ENCODE measurements at places on chromosomes 2 and 18. TPM values are rescaled to one million over a fixed set of nuclear protein-coding genes. Genes with fewer than 3 reads are reported as not detected.
A peak's percentile ranks its signal among the peaks of the same experiment; 100 is the strongest.

FSHR gene
- not detected for polyA plus RNA-seq

MLPH gene
- polyA plus RNA-seq = not detected

SLC11A1 gene
- 0.32 TPM for polyA plus RNA-seq

SKOR2 gene
- not detected for polyA plus RNA-seq

FNDC4 gene
- not detected for polyA plus RNA-seq

CYP27C1 gene
- not detected for polyA plus RNA-seq

ALPG gene
- polyA plus RNA-seq = not detected

DNA sequence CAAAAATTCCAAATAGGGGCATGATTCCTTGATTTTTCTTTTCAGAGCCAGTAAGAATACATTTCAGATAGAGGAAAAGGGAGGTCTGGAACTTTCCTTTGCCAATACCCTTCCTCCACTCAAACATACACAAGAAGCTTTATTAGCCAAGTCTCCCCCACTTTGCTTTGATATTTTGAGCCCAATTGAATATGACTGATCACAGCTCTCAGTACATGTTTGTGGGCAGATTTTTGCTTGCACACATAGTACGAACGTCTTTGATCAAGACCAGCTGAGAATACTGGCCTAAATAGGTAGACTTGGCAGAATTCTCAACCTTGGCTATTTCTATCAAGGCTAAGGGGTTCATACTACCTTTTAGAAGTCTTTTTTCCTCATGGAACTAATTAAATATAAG, 148.8 kb upstream of the PGAP1 start:
- DNase-seq = no peak

DNA sequence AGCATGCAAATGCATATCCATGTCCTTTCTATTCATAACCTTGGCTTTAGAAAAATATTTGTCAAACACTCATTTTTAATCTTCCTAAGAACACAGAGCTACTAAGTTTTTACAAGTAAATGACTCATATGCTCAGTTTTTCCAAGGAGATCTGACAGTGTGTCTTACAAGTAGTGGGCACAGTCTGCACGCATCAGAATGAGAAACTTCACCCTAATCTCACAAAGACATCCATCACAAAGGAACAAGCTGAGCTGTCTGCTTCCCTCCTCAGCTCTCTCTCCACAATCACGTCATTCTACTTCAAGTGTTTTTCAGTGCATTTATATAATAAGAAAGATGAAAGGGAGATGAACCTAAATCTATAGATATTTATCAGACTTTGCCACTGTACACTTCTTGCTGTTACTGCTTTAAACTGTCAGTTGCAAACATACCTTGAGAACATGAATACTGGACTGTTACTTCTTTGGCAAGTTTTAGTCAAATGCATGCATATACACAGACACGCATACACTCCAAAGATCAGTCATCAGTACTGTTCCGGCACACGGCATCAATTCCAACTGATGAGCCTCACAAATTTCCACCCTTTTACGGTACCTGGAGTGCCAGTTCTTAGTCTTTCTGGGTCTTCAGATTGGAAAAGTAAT, 75.7 kb downstream of the RBMS1 start:
- DNase-seq = no peak

DNA sequence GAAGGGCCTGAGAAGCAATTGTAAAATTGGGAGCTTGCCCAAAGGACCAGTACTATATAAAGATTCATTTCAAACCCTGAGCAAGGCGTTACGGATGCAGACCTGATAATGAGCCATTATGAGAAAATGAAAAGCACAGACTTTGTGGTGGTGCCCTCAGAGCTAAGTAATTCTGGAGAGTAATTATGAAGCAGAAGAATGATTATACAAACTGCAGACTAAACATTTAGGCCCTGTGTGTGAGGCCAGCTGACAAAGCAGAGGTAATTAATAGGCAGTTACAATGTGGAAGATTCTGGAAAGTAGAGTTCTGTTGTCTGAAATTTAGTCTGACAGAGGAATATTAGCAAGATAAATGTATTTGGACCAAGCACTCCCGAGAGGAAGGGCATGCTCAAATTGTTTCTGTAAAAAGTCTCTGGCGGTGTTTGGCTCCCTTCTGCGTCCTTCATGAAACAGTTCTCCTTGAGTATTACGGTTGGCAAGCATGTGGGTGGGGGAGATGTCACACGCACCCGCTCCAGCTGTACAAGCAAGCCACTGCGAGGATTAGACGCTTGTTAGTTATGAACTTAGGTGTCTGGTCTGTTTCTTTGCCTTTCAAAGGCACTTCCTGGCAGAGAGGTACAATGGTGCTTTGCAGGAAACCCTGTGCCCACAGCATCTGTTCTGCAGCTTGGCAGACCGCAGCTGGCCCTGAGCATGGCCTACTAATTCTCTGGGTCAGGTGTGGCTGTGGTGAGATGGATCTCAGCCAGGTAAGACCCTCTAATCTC, 45.5 kb downstream of the CDC42EP3 start:
- DNase-seq = peak; percentile 75

DNA sequence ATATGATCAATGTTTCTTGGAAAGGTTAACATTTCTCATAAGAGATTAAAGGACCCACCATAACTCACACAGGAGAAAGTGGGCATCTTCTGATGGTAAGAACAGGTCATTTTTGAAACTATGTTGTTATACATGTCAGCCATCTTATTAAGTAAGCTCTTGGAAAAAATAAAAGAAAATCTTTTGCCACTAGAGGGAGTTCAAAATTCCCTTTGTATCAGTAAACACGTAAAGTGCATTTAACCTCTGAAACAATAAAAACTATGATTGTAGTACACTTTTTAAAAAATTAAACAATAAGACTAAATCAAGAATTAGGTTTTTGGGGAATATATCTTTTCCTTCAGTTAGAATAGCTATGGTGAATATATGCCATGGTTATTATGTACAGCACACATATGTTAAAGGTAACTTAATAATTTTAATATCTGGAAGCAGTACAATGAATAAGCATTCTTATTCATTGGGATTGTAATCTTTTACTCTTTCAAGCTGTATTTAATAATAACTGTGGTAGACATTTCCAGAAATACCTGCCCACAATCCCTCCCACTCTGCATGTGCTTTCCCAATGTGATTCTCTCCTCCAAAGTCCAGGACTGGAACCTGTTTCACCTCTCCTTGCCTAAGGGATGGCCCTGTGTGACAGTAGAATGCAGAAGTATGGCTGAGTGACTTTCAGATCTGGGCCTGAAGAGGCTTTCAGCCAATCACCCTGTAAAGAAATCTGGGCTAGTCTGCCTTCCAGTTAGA, 64.2 kb downstream of the RBMS1 start:
- peak; percentile 58 for DNase-seq

GRCh38 chr2:23460228-23460627, 75.2 kb downstream of the KLHL29 start:
- no peak for DNase-seq

DNA sequence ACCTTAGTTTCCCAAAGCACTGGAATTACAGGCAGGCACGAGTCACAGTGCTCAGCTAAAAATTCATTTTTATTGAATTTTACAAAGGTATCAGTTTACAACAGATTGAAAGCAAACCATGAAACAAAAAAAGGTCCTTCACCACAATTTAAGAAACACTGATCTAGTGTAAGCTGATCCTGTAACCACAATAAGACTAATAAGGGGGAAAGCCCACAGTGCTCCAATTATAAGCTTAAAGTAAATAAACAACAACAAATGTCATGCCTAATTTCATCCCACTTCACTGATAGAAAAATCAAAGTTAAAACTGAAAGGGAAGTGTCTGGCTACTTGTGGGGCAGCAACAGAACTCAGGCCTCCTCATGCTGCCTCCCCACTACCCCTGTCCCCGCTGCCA, 49.2 kb downstream of the ICA1L start:
- DNase-seq = no peak

DNA sequence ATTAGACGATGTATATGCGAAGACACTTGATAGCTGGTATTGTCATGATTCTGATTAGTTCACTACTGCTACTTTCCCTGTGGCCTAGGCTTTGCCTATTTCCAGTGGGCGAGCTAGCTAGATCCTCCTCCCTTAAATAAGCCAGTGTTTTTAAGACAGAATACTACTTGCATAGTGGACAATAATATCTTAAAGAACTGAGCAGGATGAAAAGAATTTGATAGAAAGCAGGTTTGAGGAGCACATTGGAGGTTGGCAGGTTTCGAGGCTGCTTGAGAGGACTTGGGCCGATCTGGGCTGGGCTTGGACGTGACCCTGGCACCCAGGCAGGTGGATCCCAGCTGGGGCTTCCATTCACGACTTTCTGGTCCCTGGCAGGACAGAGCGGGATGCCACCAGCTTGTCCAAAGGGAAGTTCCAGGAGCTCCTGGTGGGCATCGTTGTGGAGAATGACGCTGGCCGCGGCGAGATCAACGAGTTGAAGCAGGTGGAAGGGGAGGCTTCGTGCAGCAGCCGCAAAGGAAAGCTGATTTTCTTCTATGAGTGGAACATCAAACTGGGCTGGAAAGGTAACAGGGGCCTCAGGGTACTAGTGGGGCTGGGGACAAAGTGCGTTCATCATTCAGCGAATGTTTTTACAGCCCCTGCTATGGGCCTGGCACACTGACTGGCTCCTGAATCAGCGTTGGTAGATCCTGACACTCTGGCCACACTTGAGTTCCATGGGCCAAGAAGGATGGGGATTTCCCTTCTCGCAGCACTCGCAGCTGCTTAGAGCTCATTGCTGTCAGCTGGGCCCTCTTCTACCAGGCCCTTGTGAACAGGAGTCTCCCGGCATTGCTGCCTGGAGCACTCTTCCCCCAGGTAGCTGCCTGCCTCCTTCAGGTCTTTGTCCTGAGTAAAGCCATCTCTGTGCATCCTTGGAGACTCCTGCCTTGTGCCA, 16.9 kb downstream of the C2orf74 start:
- no peak for DNase-seq

- DNase-seq = no peak
These were observed 50.3 kb downstream of the NCK2 start for GRCh38 chr2:105794926-105795574.

DNA sequence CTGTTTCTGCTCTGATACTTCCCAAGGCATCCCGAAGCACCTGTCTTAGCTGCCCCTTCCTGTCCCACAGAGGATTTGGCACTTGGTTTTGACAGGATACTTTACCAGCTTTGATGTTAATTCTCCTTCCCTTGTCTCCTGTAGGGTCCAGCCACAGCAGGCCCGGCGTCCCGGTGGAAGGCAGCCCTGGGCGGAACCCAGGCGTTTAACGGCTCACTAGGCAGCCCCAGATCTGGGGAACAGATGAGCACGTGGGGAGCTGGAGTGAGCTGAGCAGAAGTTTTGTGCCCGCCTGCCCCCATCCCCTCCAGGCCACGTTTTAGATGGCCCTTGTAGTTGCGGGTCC, 11.4 kb downstream of the ANKRD23 start:
- DNase-seq = no peak

DNA sequence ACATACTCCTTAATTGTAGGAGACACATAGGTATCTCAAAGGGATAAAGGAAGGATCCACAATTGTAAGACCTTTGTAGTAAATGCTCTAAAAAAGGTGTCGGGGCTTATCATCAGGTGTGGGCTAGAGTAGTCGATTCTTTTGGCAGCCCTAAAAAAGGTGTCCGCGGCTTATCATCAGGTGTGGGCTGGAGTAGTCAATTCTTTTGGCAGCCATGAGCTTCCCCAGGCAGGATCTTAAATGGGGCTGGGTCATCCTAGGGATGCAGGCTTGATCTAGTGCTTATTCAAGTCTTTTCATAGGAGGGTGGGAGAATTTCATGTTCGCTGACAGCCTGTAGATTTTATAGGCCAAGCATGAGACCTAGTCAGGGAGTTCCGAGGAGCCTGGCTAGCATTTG, 406.4 kb upstream of the VWC2L start:
- DNase-seq = no peak

DNA sequence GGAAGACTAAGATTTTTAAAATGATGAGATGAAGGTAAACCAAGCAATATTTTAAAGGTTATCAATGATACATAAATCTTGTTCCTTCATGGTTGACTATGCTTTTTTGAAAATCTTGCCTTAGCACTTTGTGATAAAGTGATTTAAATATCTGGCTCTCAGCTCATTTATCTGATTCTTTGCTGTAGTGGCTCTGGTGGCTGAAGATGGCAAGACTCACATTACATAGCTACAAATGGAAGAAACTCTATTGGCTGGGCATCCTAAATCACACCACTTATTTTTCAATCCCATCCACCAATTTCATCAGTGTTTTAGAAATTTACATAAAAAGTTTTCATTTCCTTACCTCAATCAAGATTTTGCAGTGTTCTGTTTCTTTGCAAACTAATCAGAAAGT, 16.6 kb upstream of the APCDD1 start:
- DNase-seq = no peak

DNA sequence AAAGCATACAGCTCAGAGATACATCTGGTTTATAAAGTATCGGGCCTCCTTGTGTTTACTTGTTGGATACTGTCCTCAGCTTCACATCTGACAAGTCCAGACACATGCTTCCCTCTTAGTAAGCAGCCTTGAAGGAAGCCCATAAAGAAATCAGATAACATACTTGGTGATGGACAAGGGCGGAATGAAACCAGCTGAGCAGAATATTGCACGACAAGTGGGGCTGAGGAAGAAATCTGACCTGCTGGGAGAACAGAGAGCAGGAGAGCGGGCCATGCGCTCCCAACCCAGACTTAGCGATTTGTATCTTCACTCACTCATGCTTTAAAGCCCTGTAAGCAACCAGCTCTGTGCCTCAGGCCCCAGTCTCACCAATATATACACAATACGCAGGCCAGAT, 208.4 kb downstream of the CDH20 start:
- DNase-seq = no peak

DNA sequence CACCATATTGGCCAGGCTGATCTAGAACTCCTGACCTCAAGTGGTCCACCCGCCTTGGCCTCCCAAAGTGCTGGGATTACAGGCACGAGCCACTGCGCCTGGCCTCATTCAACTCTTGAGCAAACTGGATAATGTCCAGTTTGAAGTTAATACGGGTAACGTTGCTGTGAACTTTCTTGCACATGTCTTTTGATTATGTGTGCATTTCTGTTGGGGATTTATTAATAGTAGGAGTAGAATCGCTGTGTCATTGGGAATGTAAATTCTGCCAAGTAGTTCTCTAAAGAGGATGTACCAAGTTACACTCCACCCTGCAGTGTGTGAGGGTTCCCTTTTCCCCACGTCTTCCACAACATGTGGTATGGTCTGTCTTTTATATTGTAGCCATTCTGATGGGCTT, 6.2 kb downstream of the IMPA2 start:
- no peak for DNase-seq

- no peak for DNase-seq
These were observed 27.3 kb downstream of the RFTN2 start for GRCh38 chr2:197647961-197648690.

DNA sequence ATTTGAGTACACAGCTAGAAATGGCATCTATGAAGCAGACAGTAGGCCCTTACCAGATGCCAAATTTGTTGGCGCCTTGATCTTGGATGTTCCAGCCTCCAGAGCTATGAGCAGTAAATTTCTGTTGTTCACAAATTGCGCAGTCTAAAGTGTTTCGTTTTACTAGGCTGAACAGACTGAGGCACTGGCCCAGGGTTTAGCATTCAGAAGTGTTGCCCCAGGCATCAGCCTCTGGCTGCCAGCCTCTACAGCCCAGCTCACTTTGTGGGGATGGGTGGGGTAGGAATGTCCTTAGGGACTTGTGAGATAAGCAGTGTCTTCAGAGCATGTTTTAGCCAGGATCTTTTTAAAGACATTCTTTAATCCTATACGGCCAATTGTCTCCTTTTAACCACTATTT, 51.5 kb upstream of the MGAT5 start:
- DNase-seq = no peak
